Stimulated activated naive CD4-positive, alpha-beta T cell (primary cell): ENCODE measurements at places on chromosomes 6 and 20.

DNA sequence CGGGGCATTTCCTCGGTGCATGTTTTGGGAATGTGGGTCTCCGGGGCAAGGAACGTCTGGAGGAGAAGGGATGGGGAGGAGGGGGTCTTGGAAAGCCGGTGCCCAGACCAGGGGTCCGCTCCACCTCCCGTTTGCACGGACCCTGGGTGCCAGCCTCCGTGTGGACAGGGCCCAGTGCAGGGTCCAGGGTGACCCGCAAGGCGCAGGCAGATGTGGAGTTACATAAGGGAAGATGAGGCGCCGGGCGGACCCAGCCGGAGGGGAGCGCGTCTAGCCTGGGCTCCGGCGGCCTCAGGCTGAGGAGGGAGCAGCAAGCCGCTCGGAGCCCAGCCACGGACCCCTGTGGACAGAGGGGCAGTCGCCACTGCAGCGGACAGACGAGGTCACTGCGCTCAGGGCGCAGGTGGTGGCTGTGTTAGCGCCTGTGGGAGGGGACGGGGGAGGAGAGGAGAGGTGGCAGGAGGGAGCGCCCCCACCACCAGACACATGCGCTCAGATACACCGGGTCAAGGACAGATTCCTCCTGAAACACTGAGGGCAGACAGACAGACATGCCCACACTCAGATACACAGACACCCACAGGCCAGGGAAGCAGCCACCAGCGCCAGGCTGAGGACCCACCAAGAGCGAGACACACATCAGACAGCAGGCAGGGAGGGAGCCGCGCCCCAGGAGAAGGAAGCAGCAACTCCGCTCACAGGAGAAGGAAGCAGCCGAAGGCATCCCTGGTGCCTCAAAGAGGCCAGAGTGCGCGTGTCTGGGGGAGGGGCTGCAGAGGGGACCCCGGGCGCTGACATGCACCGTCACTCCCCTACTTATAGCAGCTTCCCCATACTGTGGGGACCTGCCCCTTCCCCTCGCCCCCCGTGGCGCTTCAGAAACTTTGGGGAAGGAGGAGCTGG lies 839 bp upstream of the HRH3 start:
- DNase-seq = no peak

DNA sequence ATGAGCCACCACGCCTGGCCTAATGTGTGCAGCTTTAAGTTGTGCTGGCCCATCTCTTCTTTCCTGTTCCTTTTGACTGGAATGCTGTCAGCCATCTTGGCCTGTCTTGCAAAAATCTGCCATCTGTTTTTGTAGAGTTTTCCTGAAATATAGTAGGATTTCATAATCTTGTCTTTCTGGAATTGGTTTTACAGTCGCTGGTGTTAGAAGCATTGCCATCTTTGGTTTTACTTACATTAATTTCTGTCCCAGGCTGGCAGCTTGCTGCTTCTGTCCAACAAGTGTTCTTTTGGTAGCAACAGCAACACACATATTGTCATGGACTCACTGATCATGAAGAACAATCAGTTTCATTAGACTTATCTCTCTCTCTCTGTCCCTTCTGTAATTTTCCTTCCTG lies 29.1 kb upstream of the TULP1 start:
- no peak for DNase-seq

DNA sequence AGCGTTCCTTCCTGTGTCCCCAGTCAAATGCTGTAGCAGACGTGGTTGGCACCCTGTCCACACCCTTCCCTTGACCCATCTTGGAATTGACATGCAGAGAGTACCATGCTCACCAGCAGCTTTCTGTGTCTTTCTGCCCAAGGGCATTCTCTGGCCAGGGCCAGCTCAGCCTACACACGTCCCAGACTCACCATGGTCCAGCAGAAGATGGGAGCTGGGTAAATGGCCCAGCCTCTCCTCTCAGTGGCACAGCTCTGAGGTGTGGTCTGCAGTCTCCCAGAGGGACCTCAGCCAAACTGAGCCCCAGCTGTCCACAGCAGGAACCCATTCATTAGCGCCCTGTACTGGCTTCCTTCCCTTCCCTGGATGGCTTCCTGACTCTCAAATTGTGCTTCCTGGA lies 31.1 kb upstream of the BLCAP start:
- no peak for DNase-seq

DNA sequence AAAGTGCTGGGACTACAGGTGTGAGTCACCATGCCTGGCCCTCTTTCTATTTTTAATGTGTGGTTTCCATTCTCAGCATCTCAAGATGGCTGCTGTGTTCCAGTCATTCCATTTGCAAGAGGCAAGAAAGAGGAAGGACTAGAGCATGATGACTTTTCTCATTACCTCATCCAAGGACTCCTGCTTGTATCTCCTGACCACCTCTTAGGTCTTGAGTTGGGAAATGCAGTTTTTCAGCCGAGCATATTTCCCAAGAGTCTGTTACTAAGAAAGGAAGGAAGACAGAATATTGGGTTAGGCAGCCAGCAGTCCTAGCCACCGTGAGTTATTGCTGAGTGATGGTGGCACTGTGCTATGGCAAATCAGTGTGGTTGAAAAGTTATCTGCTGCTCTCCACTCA lies 108.4 kb upstream of the INSM1 start:
- DNase-seq = no peak

DNA sequence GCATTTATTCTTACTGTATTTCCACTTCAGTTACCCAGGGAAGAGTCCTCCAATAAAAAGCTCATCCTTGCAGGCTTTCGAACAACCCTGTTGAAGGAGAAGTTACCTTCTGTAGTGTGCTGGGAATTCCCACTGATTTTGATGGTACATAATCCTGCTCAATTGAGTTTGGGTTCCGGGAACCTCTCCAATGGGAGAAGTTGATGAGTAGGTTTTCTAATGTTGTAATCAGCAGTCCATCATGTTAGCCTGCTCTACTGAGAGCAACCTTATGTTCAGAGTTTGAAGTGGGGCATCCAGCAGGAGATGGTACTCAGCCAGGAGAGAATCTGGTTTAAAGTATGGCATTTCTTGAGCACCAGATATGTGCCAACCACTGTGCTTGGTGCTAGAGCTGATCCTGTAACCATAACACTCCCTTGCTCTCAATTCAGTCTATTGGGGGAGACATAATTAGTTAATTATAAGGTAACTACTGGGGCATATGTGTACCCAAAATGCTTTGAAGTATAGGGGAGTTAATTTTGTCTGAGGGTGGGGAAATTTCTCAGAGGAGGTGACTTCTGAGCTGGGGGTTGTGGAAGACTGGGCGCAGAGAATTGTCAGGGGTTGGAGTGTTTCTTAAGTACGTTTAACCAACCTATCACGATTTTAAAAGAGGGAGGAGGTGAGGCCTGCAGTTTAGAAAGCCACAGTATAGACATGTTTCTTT lies 2.1 kb downstream of the TOP1 start:
- no peak for DNase-seq

DNA sequence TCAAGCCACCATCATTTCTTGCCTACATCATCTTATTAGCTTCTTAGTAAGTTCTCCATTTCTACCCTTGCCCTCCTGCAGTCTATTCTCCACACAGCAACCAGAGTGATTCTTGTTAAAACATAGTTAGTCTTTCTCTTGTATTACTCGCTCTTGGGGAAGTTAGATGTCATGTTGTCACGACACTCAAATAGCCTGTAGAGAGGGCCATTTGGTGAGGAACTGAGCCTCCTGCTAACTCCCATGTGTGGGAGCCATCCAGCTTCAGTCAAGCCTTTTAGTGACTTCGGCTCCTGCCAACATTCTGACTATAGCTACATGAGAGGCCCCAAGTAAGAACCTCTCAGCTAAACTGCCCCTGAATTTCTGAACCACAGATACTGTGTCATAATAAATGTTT lies 395.4 kb downstream of the CDC5L start:
- DNase-seq = no peak

DNA sequence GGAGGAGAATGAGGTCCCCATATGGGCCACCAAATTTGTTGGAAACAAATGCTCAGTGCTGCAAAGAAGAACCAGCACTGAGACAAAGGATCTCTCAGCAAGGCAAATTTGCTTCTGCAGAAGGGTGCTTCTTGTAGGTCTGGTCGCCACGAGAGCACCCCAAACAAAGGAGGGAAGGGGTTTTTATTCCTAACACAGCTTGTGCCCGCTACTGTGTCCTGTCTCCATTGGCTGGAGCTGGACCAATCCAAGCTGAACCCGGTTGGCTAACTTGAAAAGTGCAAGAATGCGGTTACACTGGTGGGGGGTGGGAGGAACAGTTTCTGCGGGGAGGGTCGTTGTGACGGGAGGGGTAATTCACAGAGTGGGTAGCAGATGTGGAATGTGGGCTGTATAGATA lies 54.1 kb upstream of the TULP1 start:
- no peak for DNase-seq

- DNase-seq = no peak
These were observed 507.3 kb upstream of the CITED2 start for GRCh38 chr6:139881728-139882211.

DNA sequence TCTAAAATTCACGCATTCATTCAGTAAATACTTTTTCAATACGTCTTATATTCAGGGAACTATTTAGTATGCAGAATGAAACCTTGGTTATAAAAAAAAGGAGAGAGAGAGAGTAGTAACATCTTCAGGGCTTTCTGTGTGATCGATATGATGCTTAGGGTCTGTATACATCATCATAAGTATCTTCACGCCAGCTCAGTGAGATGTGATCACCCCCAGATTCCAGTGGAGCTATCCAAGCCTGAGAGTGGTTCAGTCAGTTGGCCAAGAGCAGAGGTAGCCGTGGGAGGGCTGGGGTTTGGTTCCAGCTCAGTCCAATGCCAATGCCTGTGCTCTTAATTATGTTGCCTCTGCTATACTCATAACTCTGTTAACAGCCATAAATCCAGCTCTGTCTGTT lies 8.6 kb downstream of the CD83 start:
- no peak for DNase-seq
